Pancreas (tissue), 10 donors: ENCODE measurements at places on chromosomes 1 and 21. TPM values are rescaled to one million over a fixed set of nuclear protein-coding genes. Genes with fewer than 3 reads are reported as not detected.
A peak's percentile ranks its signal among the peaks of the same experiment; 100 is the strongest.

PIGR gene
- 19.3 TPM for total RNA-seq

CFHR2 gene
- total RNA-seq, result 0.28 TPM

LAX1 gene
- 0.09 TPM for total RNA-seq

AIRE gene
- total RNA-seq, result not detected

MYOC gene
- 0.19 TPM for total RNA-seq

NFASC gene
- total RNA-seq, result 8.0 TPM

VCAM1 gene
- 4.3 TPM for total RNA-seq

DNA sequence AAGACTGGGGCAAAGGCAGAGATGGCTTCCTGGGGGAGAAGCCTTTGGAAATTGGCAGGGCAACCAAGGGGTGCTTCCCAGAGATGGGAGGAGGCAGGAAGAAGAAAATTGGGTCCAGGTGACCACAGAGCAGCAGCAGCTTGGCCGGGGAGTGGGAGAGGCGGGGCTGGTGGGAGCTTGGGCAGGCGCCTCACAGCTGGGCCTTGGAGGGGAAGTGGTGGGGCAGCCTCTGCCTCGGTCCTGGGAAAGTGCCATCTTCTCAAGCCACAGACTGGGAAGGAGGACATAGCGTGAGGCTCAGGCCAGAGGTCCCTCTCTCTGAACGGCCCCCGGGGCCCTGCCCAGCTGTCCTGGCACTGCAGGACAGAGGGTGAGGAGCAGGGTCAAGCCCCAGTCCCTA lies 24.0 kb upstream of the WASF2 start:
- no peaks in the 10 kb centered on the region for H3K4me1 ChIP-seq
- H3K27me3 ChIP-seq, result no peaks in the 10 kb centered on the region
- no peak for DNase-seq
- H3K27ac ChIP-seq, result no peak overlapping the region
- no peaks in the 10 kb centered on the region for H3K36me3 ChIP-seq
- no peak overlapping the region for H3K4me3 ChIP-seq

GRCh38 chr1:227766015-227766634 lies 30.9 kb downstream of the SNAP47 start:
- H3K27ac ChIP-seq, result no peak overlapping the region
- DNase-seq, result peak; percentile 60
- no peaks in the 10 kb centered on the region for H3K27me3 ChIP-seq
- H3K4me3 ChIP-seq, result no peak overlapping the region

- no peaks in the 10 kb centered on the region for H3K36me3 ChIP-seq
- H3K27me3 ChIP-seq, result no peaks in the 10 kb centered on the region
- no peaks in the 10 kb centered on the region for H3K4me1 ChIP-seq
- no peak for DNase-seq
Observed at GRCh38 chr1:46455951-46456350, 33.7 kb upstream of the DMBX1 start.

- H3K4me1 ChIP-seq, result no peaks in the 10 kb centered on the region
- no peaks in the 10 kb centered on the region for H3K27me3 ChIP-seq
- DNase-seq, result no peak
Observed at GRCh38 chr1:89971600-89971999, 23.3 kb upstream of the ZNF326 start.

DNA sequence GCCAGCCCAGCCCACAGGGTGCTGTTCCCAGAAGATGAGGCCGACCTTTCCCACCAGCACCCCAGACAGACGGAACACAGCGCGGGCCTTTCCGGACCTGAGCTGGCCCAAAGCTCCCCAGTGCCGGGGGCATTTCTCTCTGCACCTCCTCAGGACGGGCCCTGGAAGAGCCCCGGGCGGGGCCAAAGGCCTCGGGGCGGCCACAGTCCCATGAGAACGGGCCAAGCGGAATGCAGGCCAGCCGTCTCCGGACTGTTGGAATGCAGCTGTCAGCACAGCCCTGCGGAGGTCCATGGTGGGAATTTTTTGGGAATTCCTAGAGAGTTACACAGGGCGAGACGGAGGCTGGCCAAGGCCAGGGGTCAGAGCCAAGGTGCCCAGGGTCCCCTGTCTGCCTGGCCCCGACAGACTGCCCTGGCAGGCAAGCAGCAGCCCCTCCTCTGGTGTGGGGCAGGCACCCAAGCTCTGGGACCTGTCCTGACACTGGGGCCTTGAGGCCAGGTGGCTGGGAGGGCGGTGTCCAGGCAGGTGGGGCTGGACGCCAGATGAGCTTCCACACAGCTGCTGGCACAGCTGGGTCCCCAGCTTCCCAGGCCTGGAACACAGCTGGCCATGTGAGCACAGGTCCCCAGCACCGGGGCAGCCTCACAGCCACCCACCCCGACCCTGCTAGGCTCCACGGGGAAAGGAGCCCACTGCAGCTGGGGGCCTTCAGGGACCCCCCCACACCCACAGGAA lies 63.0 kb downstream of the MEGF6 start:
- no peak overlapping the region for H3K4me3 ChIP-seq
- H3K27me3 ChIP-seq, result no peaks in the 10 kb centered on the region
- no peak for DNase-seq
- no peaks in the 10 kb centered on the region for H3K4me1 ChIP-seq
- H3K27ac ChIP-seq, result no peak overlapping the region
- H3K36me3 ChIP-seq, result no peaks in the 10 kb centered on the region
